Esophagus squamous epithelium (tissue), 5 donors: ENCODE measurements at places on chromosomes 2 and 18. TPM values are rescaled to one million over a fixed set of nuclear protein-coding genes. Genes with fewer than 3 reads are reported as not detected.

DNA sequence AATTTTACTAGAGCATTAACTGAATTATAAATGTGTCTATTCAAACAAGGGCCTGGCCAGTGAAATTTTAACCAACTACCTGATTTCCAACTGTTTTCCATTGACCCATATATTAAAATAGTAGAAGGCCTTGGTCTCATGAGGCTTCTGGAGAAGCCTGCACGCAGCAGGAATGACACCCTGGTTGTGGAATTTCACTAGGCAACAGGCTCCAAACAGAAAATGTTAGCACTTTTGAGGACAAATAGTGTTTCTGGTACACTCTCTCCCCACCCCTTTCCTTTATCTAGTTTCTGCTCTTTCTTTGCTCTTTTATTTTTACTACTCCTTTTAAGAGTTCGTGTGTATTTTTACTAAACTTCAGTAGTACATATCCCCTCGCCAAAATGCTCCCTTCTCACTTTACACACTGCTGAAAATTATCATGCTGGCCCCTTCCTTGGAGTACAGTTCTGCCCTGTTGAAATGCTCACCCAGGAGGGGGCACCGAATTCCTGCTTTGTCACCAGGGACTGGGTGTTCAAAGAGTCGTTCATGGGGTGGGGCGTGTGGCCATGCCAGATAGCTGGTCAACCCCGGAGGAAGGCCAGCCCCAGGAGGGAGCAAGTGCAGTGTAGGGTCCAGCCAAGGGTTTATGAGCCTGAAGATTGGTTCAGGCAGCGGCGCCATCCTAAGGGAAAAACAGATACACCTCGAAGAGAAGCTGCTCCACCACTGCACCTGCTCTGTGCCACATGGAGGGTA, 22.1 kb upstream of the COL6A3 start:
- H3K4me3 ChIP-seq, result no peak overlapping the region
- H3K36me3 ChIP-seq, result no peaks in the 10 kb centered on the region
- no peak for DNase-seq
- peak overlapping the region; percentile 75 for H3K27ac ChIP-seq

DNA sequence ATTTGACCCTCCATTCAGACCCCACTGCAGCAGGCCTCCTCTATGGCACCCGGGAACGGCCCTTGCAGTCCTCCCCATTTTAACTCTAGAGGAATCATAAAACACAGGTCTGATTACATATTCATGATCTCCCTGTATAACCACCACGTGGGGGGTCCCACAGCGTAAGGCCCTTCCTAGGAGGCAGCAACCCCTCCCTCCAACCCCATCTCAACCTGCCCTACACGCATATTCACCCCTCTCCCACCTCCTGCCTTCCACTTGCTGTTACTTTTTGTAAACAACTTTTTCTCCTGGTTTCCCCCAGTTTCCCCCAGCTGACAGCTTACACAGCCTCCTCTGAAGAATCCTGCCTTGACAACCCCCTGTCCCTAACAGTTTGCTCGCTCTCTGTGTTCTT, 85.1 kb upstream of the FOXI3 start:
- no peaks in the 10 kb centered on the region for H3K27me3 ChIP-seq
- no peak overlapping the region for H3K4me3 ChIP-seq
- DNase-seq, result no peak
- H3K36me3 ChIP-seq, result no peaks in the 10 kb centered on the region
- no peak overlapping the region for H3K27ac ChIP-seq

DNA sequence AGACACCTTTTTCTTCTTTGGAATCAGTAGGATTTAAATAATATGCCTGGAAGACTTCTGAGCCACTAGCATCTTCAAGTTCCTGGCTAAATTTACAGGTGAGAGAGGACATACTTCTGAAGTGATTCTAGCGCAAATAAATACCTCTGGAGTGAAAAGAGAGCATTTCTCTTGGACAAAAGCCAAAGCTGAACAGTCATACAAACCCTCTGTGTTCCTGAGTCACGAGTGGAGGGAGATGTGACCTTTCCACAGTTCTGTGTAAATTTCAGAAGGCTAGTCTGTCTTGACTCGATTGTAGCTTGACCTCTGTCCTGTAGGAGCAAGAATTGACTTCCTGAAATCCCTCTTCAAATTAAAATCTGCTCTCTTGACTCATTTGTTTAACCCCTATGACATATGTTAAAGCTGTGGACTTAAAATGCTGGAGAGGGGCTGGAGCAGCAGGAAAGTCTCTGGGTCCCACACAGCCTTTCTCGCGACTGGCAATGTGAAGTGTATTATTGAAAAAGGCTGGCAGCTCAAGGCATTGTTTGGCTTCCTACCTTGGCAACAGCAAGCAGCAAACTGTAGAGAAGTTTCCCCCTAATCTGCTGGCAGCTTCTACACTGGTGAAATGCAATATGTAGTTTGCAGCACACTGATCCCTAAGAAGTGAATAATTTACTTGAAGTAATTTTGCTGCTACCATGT, 79.6 kb upstream of the GCFC2 start:
- no peaks in the 10 kb centered on the region for H3K27me3 ChIP-seq
- no peaks in the 10 kb centered on the region for H3K4me1 ChIP-seq
- DNase-seq, result no peak
- H3K4me3 ChIP-seq, result no peak overlapping the region

GRCh38 chr18:24514439-24514838, 54.0 kb downstream of the HRH4 start:
- H3K27ac ChIP-seq, result no peak overlapping the region
- H3K27me3 ChIP-seq, result no peaks in the 10 kb centered on the region
- H3K4me1 ChIP-seq, result no peaks in the 10 kb centered on the region
- DNase-seq, result no peak
- no peaks in the 10 kb centered on the region for H3K36me3 ChIP-seq

GRCh38 chr2:94956797-94957391, 68.6 kb upstream of the MAL start:
- no peak overlapping the region for H3K4me3 ChIP-seq

DNA sequence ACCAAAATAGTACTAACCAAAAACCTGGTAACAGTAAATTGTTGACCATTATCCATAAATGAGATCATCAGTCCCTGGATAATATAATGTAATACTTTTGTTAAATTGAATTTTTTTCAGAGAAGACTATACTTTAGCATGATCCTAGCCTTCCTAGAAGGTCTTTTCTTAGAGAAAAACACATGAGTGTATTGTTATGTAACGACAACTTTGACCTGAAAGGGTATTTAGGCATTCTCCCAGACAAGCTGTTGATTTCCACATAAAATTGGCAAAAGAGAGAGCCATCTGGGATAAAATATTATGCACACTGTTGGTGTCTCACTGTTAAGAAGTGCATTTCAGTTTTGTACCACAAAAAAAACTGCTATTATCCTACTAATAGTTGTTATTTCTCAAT, 120.0 kb upstream of the MAPRE2 start:
- no peak overlapping the region for H3K4me3 ChIP-seq
- H3K36me3 ChIP-seq, result no peaks in the 10 kb centered on the region
- H3K4me1 ChIP-seq, result no peaks in the 10 kb centered on the region
- H3K27ac ChIP-seq, result no peak overlapping the region
- DNase-seq, result no peak
- H3K27me3 ChIP-seq, result no peaks in the 10 kb centered on the region

KCNE4 gene
- total RNA-seq, result 0.26 TPM

CAPN14 gene
- 130 TPM for total RNA-seq

SLC11A1 gene
- total RNA-seq, result 1.7 TPM
